ENCODE measurements at places on chromosomes 13 and 19.

GRCh38 chr13:75694722-75695121, 58.6 kb downstream of the LMO7 start:
- DNase-seq, result no peak

DNA sequence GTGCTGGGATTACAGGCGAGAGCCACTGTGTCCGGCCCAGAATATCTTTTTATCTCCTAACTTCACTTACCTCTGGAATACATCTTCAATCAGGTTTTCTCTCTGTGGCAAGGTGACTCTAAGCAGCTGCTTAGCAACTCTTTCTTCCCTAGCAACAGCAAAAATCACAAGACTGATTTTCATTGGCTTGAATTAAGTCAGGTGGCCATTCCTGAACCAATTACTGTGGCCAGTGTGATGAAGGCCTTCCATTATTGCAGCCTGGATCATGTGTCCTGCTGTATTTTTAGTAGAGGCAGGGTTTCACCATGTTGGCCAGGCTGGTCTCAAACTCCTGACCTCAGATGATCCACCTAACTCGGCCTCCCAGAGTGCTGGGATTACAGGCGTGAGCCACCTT, 9.0 kb upstream of the LTBP4 start:
- no peak for DNase-seq

GRCh38 chr19:37991841-37992248, 84.8 kb downstream of the SIPA1L3 start:
- DNase-seq, result no peak

DNA sequence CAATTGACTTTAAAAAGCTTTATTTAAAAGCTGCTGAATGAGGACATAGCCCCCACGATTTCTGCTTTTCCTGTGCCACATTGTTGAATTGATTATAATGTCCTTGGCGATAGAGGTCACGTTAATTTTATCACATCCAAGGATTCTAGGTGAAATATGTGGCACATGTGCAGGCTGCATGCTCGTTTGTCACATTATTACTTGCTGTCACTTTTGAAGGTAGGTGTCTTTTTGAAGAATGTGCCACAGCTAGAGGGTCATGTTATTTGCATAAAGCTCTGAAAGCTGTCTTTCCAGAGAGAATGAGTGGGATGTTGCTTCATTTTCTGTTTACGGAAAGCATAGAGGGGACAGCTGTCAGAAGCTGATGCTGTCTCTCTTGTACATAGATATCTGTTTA, 927.6 kb upstream of the ATXN8OS start:
- DNase-seq, result no peak

- DNase-seq, result no peak
Observed at GRCh38 chr13:107361666-107362065, 793.7 kb upstream of the ARGLU1 start.

GRCh38 chr13:100633461-100633860, 41.1 kb downstream of the TMTC4 start:
- DNase-seq, result peak; percentile 78

GRCh38 chr19:15285896-15286591, 46.3 kb downstream of the BRD4 start:
- no peak for DNase-seq

GRCh38 chr19:39555883-39556282, 15.9 kb upstream of the EID2 start:
- DNase-seq, result no peak

GRCh38 chr13:78185700-78186099, 267.1 kb upstream of the EDNRB start:
- no peak for DNase-seq

DNA sequence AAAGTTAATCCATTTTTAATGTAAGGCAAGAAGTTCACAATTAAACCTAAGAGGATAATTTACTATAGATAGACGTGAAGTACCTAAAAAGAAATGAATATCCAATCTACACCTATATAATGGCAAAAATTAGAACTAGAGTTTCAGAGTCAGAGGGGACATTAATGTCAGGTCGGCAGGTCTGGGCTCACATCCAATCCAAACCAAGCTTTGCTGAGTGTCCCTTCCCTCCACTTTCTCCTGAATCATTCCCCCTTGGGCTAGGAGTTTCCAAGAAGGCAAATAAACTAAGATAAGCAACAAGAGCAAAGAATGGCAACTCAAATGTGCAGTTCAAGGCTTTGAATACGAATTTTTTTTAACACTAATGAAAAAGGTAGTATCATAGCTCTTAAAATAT, 2.9 kb downstream of the FLT3 start:
- DNase-seq, result no peak

- DNase-seq, result no peak
Observed at GRCh38 chr13:25141042-25141441, 31.0 kb downstream of the AMER2 start.

GRCh38 chr19:37654629-37655300, 500 bp downstream of the ZFP30 start:
- peak; percentile 6 for DNase-seq

DNA sequence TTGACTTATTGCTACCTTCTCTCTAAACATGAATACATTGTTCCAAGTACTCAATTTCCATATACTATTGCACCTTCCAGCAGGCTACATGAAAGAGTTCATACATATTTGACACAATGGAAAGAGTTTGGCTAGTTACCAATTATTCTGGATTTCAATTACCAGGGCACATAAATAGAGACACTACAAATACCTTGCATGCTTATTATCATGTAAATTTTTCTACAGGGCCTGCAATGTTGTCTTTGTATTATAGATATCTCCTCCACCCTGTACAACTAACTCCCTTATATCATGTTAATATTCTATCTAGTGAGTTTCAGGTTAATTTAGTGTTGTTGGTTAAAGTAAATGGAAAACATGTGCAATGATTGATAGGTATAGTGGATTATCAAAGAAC, 540.7 kb upstream of the SLITRK5 start:
- DNase-seq, result no peak

Measured in astrocyte of the cerebellum (primary cell).